ENCODE measurements at places on chromosomes 11 and 22. TPM values are rescaled to one million over a fixed set of nuclear protein-coding genes. Genes with fewer than 3 reads are reported as not detected.
A peak's percentile ranks its signal among the peaks of the same experiment; 100 is the strongest.

Gene FRMD8
- 55.4 TPM for total RNA-seq

GRCh38 chr22:46051646-46052045 lies 74.7 kb upstream of the WNT7B start:
- peak; percentile 17 for DNase-seq

- DNase-seq: no peak
Measured at GRCh38 chr22:22043296-22044078, 60.9 kb upstream of the TOP3B start.

DNA sequence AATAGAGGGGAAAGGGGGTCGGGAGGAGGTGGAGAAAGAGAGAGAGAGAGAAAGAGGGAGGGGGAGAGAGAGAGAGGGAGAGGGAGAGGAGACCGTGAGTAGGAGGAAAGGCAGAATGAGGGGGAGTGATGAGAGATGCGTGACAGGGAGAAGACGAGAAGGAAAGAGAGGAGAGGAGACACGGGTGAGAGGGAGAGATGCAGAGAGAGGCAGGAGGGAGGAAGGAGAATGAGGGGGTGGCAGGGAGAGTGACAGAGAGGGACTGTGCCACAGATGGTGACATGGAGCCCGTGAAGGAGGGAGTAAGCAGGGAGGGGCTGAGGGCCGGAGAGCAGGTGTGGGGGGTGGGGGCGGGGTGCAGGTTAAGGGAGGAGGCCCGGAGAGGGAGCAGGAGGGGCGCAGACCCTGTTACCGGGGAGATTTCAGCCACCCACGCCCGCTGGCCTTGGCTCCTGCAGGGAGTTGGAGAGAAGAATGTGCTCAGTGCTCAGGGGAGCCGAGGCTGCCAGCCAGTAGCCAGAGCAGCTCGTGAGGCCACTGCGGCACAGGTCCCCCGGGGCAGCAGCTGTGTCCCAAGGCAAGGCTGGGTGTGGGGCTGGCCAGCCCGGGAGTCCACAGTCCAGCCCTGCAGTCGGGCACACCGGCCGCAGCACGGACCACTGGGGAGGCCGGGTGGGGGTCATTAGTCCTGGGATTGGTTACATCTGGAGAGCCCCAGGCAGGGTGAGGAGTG lies at the start of gene SSTR3:
TSS of gene SSTR3 (minus strand) at position 304 of the 733 bp plus-strand sequence. CDS start 4,674 bp downstream, outside the sequence.
- DNase-seq: peak; percentile 22

DNA sequence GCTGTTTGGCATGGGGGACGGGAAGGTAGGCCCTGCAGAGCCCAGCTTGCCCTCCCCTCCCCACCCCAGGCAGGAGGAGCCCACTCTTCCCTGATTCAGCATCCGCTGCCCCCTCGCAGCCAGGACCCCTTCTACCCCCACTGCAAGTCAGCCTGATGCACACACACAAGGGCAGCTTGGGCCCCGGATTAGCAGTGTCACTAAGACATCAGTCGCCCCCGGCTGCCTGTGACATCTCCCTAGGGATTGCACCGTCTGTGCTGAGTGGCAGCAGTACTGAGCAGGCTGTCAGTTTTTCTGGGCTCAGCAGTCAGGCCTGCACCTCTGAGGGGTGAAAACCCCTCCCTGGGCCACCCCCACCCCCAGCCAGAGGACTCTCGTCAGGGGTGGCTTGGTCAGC lies 30.4 kb upstream of the SYT7 start:
- no peak for DNase-seq

Measured in activated naive CD8-positive, alpha-beta T cell treated with anti-CD3 and anti-CD28 coated beads, Interleukin-2, amount 10 ng/mL, durations not matched to agents 7 days and 5 days (primary cell).